Fibroblast of lung (primary cell): ENCODE measurements at places on chromosomes 12 and 14. TPM values are rescaled to one million over a fixed set of nuclear protein-coding genes. Genes with fewer than 3 reads are reported as not detected.

TEDC1 gene
- total RNA-seq = 1.0 and 2.5 TPM in 2 replicates

P3H3 gene
- total RNA-seq = 72.4 and 96.3 TPM in 2 replicates

ADCY6 gene
- 34.7 and 53.2 TPM in 2 replicates for total RNA-seq

OR6C74 gene
- not detected in 2 replicates for total RNA-seq

GDF3 gene
- total RNA-seq = not detected in 2 replicates

TEX52 gene
- total RNA-seq = not detected in 2 replicates

SLC6A15 gene
- 0.77 and 0.99 TPM in 2 replicates for total RNA-seq

GPR162 gene
- total RNA-seq = 11.1 and 11.8 TPM in 2 replicates

TMTC3 gene
- total RNA-seq = 29.3 and 32.5 TPM in 2 replicates

OTOGL gene
- total RNA-seq = under 0.01 and 0.17 TPM in 2 replicates

DNA sequence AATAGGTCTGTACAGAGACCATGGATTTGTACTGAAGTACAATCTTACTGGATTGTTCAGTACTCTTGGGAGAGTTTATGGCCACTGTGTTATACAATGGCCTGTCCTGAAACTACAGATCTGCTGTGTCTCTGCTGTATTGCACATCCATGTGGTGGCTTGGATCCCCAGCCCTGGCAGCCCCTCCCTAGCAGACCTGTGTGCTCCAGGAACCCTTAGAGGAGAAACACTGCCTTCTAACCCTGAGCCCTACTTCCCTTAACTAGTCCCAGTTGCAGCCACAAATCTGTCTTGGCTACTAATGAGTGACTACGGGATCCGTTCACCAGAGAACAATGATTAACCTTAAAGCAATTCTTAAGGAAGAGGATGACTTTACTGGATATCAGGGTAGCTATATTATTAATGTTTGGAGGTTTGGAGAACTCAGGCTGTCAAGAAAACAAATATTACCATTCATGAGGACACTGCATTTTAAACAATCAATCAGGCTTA is 27.7 kb downstream of the RNF34 start:
- DNase-seq = no peak

DNA sequence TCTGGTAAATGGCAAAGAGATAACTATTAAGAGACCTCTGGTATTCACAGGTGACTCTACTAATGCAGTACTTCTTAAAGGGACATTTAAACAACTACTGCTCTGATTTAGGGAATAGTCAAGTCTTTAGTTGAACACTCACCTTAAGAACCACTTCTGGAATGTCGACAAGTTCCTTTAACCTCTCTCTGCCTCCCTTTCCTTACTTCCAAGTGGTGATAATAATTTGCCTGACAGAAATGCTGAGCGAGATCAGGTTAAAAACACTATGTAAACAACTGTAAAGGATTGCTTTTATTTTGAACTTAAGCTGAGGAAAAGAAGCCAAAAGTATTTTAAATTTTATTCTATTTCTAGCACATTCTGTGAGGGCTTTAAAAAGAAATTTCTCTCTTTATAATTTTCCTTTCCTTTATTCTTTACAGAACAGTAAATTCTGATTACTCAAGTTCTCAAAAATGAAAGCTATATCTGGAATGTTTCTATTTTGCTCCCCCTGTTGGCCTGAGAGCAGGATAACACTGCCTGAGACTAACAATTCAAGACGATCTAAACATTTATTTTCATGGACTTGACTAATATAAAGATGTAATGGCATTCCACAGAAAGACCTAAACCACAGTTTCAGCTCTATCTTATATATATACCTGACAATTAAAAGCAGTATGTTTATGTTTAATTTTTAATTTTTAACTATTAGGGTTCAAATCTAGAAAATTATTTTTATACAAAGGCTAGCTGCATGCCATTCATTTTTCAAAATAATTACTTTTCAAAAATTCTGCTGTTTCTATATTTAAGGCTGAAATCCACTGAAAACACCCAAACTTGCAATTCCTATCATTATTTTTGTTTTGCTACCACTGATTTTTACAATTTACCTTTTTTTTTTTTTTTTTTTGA is 29.2 kb downstream of the ZCCHC8 start:
- DNase-seq = peak; percentile 69

DNA sequence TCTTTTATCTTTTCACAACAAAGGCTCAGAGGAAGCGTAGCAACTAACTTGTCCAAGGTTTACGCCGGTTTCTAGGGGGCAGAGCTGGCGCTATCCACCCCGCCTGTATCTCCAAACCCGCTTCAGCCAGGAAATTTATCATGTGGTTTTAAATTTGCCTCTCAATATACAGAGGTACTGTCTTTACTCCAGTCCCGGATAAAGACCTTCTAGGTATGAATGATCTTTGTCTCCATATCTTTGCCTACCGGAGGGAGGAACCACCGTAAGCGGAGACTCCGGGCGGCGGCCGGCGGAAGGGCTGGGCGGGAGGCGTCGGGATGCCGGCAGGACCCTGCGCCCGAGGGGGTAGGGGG is 693 bp upstream of the RIMKLB start:
- DNase-seq = peak; percentile 21

DNA sequence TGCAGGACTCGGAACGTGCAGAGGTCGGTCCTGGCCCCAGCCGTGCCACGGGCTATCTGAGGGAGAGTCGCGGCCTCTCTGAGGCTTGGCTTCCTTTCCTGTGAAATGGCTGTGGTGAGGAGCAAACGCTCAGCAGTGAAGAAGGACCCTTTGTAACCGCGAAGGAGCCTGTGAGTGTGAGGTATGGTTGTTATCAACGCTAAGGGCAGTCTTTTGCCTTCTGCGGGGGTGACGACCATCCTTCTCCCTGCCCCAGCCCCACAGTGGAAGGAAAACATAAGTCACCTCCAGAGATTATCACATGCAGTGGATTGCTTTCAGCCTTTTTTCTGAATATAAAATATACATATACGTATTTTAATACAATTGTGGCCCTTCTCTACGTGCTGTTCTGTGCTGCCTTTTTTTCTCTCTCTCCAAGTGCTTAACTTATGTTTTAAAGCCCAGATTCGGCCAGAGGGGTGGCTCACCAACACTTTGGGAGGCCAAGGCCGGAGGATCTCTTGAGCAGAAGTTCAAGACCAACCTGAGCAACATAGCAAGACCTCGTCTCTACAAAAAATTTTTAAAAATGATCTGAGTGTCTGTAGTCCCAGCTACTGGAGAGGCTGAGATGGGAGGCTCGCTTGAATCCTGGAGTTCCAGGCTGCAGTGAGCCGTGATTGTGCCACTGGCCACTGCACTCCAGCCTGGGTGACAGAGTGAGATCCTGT is 17.4 kb downstream of the TAMALIN start:
- DNase-seq = no peak

DNA sequence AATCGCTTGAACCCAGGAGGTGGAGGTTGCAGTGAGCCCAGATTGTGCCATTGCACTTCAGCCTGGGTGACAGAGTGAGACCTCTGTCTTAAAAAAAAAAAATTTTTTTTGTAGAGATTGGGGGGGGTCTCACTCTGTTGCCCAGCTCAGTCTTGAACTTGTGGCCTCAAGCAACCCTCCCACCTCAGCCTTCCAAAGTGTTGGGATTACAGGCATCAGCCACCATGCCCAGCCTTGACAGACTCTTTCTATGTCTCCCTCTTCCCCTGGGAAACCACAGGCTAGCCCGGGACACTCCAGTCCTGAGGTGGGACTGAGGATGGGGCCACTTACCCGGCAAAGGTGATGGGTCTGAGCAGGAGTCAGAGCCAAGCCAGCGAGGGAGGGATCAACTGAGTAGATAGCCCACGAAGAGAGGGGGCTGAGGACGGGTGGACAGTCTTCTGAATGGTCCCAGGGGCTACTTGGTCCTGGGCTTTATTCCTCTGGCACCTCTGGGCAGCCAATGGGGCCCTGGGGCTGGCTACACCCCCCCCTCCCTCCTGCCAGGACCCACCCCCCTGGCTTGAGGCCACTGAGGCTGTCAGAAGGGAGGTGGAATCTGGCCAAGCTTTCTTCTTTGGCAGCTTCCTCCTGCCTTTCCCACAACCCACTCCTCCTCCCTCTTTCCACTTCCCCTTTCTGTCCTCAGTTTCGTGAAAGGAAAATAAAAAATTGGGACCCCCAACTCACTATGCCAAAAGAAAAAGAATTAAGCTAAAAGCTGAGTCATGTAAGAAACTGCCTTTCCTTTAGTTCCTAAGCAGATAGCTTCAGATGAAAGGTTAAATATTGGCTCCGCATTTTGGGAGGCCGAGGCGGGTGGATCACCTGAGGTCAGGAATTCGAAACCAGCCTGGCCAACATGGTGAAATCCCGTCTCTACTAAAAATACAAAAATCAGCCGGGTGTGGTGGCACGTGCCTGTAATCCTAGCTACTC is at the start of gene SDS:
Gene SDS (minus strand): TSS at position 453 of the 981 bp plus-strand sequence. CDS start 4,179 bp downstream, outside the sequence.
- DNase-seq = peak; percentile 66

DNA sequence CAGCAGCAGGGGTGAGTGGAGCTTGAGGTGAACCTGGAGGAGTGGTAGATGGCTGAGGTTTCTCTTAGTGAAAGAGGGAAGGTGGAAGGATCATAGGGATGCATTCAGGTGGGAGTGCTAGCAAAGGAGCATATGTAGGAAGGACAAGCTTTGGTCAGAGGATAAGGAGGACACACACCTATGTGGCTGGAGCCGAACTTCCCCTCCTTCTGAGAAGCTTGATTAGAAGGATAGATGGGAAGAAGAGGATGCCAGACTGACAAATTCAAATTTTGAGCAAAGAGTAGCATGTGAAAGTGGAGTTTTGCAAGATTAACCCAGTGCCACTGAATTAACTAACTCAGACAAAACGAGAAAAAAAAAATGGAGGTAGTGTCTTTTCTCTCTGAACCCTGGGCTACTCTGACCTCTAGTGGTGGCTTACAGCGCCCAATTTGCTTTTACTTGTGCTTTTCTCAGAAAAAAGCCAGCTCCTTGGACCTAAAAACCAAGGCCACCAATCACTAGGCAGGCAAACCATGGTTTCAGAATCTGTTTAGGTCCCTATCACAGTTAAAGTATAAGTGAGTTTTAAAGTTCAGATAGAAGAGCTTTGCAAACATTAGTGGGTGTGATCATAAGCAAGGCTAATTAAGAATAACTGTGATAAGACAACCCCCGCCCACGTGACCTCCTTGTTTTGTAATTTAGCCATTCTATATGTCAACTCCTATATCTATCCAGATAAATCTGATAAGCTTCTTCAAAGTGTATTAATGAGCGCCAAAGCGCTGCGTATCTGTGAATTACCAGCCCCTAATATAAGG is 15.5 kb downstream of the EMP1 start:
- peak; percentile 79 for DNase-seq

- DNase-seq = no peak
Observed at GRCh38 chr12:70628701-70629480, 8.3 kb downstream of the PTPRB start.

- DNase-seq = peak; percentile 72
Observed at GRCh38 chr12:123034865-123035264, 54.4 kb downstream of the ARL6IP4 start.

DNA sequence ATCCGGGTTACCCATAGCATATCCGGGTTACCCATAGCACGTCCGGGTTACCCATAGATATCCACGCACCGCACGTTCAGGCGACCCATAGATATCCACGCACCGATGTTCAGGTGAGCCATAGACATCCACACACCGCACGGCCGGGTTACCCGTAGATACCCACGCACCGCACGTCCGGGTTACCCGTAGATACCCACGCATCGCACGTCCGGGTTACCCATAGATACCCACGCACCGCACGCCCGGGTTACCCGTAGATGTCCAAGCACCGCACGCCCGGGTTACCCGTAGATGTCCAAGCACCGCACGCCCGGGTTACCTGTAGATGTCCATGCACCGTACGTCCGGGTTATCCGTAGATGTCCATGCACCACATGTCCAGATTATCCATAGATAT is 60.3 kb upstream of the SYT1 start:
- no peak for DNase-seq

DNA sequence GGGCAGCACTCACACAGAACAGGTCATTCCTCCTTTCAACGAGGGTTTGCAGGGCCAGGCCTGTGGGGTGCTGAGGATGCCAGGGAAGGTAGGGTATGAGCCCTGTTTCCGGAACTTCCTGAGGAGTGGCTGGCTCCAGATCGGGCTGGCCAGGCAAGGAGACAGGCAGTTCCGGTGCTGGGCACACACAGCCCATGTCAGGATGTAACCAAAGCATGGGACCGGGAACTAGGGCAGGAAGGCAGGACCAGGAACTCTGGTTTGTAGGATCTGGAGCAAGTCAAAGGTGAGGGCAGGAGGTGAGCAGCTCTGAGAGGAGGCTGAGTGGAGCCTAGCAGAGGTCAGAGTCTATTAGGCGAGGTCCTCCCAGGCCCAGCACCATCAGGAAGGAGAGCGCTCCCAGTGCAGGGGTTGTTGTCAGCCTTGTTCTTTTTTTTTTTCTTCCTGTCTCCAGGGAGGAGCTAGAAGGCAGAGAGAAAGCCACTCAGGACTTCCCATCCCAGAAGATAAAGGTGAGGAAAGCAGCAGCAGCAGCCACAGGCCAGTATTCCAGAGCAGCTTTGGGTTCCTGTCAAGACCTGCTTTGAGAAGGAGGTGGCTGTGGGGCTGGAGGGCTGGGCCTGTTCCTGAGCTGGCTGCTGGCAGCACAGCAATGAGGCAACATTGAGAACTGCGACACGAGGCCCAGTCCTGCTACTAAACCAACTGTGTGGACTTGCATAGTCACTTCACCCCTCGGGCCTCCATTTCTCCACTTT is 49.0 kb upstream of the PTGR2 start:
- DNase-seq = no peak

- DNase-seq = peak; percentile 21
Observed at GRCh38 chr12:83468988-83469908, 782.5 kb downstream of the TMTC2 start.

- no peak for DNase-seq
Observed at GRCh38 chr12:75765170-75766059, 254.0 kb upstream of the KRR1 start.

DNA sequence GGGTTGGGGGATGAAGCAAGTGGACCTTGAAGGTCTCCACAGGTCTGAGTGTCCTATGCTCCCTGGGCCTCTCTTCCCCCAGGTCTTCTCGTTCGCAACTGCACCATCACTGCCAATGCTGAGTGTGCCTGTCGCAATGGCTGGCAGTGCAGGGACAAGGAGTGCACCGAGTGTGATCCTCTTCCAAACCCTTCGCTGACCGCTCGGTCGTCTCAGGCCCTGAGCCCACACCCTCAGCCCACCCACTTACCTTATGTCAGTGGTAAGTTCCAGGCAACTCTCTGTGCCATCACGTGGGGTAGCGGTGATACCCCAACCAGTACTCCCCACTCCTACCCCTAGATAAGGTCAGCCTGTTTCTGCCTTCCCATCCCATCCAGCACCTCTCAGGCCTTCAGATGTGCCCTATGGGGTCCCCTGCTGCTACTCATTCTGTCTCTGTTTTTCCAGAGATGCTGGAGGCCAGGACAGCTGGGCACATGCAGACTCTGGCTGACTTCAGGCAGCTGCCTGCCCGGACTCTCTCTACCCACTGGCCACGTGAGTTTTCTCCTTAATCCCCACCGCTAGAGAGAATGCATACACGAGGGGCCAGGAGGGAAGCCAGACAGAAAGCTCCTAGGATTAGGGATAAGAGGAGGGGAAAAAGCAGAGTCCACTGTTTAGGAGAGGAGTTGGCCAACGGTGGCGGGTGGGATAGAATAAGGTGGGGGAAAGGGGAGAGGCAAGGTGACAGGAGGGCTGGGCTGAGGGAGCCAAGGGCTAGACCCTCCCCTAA is 1.6 kb upstream of the TAPBPL start:
- DNase-seq = no peak
